ENCODE measurements at places on chromosomes 4 and X. TPM values are rescaled to one million over a fixed set of nuclear protein-coding genes. Genes with fewer than 3 reads are reported as not detected.

The CD40LG gene
- total RNA-seq: not detected

The GPC4 gene
- total RNA-seq: 2.0 TPM

The USP17L12 gene
- total RNA-seq: not detected

The NKRF gene
- total RNA-seq: 10.5 TPM

The SERPINA7 gene
- not detected for total RNA-seq

The PRSS12 gene
- total RNA-seq: 18.3 TPM

The SPANXB1 gene
- not detected for total RNA-seq

The OTUD6A gene
- not detected for total RNA-seq

The ARR3 gene
- not detected for total RNA-seq

The RAB33A gene
- not detected for total RNA-seq

The CENPVL2 gene
- not detected for total RNA-seq

The ARHGAP10 gene
- total RNA-seq: 13.6 TPM

The ZNF275 gene
- 5.2 TPM for total RNA-seq

The GAGE10 gene
- total RNA-seq: not detected

The GYPA gene
- total RNA-seq: not detected

The COL25A1 gene
- 0.08 TPM for total RNA-seq

The CD38 gene
- total RNA-seq: not detected

The DACH2 gene
- not detected for total RNA-seq

The CLGN gene
- 0.78 TPM for total RNA-seq

The VCX3A gene
- not detected for total RNA-seq

The ERCC6L gene
- 2.2 TPM for total RNA-seq

The RIPPLY1 gene
- total RNA-seq: not detected

The ZNF595 gene
- 2.7 TPM for total RNA-seq

The GLUD2 gene
- 0.23 TPM for total RNA-seq

The NAA11 gene
- total RNA-seq: not detected

The SAGE1 gene
- not detected for total RNA-seq

The TSPAN6 gene
- 14.8 TPM for total RNA-seq

The SMIM10 gene
- total RNA-seq: 0.27 TPM

The OPHN1 gene
- total RNA-seq: 2.5 TPM

The SMIM20 gene
- 30.4 TPM for total RNA-seq

The XPNPEP2 gene
- total RNA-seq: not detected

The TXK gene
- total RNA-seq: not detected

The PSAPL1 gene
- not detected for total RNA-seq

The SPANXA2 gene
- not detected for total RNA-seq

The TCEAL1 gene
- total RNA-seq: 15.8 TPM

The SPATA18 gene
- 7.0 TPM for total RNA-seq

The PABPC5 gene
- total RNA-seq: not detected

The CRMP1 gene
- total RNA-seq: not detected

The FMR1 gene
- total RNA-seq: 8.8 TPM

The HHIP gene
- total RNA-seq: not detected

The CT45A2 gene
- not detected for total RNA-seq
